NCI-H187 (cell line): ENCODE measurements at places on chromosomes 1 and 21.

- no peak for DNase-seq
These were observed 14.4 kb upstream of the FCRL5 start for GRCh38 chr1:157566484-157567300.

GRCh38 chr1:245091171-245091621 is 63.6 kb upstream of the KIF26B start:
- DNase-seq, result no peak

DNA sequence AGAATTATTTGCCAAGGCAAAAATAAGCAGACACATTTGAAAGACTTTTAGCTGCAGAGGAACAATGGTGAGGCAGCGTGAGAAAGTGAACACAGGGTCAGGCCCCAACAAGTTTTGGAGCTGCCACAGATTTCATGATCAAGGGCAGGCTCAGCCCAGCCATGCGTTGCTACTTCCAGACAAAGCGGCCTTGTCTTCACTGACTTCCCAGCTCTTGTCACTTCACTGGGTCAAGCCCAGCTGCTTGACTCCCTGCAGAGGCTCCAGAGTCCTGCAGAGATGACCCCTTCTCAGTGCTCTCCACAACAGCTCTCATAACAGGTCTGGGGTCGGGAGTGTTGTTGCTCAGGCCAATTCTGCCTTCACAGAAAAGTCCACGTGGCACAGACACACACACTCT is 35.8 kb downstream of the HHAT start:
- DNase-seq, result no peak

DNA sequence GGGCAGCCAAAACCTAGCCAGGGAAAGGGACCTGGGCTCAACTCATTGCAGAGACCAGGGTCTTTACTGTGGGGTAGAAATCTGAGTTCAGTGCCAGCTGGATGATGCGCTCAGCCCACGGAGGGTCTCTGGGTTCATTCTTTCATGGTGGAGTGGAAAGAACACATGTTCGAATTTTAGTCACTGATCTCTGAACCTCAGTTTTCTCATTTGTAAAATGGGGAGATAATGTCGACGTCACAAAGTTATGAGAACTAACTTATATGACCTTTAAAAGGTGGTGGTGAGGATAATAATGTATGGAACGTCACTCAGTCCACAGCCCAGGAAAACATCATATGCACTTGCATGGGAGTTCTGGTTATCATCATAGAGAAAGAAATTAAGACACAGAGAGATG is 1.2 kb upstream of the TAL1 start:
- DNase-seq, result no peak

GRCh38 chr1:186502087-186502486 is 41.2 kb upstream of the PDC start:
- no peak for DNase-seq

- DNase-seq, result no peak
These were observed 4.5 kb downstream of the TOMM20 start for GRCh38 chr1:235124111-235124510.

GRCh38 chr1:217332431-217333065 is 298.3 kb downstream of the GPATCH2 start:
- DNase-seq, result no peak

- DNase-seq, result peak; percentile 97
These were observed 4.6 kb downstream of the KLHDC8A start for GRCh38 chr1:205351984-205352713.

DNA sequence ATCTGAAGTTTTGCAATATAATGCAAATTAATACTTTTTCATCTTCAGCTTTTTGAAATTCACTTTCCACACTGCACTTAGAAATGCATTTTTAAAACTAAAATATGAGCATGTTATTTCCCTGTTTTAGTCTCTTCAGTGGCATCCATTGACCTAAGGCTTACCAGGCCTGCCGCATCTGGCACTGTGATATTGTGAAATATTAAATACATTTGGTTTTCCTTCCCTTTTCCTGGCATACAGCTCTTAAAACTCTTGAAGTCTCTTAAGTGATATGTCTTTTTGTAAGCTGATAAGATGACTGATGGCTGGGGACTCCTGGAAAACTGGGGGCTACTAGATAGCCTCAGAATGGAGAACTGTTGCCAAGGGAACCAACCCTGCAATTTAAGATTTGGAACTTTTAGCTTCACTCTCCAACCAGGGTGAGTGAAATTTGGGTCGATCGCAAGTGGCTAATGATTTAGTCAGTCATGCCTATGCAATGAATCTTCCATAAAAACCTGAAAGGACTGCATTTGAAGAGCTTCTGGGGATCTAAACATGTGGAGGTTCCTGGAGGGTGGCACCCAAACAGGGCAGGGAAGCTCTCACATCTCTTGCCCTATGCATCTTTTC is 75.5 kb upstream of the PDC start:
- no peak for DNase-seq

GRCh38 chr1:214108097-214108446 is 120.3 kb downstream of the PROX1 start:
- no peak for DNase-seq

- DNase-seq, result no peak
These were observed 28.3 kb upstream of the LY9 start for GRCh38 chr1:160767395-160768294.

DNA sequence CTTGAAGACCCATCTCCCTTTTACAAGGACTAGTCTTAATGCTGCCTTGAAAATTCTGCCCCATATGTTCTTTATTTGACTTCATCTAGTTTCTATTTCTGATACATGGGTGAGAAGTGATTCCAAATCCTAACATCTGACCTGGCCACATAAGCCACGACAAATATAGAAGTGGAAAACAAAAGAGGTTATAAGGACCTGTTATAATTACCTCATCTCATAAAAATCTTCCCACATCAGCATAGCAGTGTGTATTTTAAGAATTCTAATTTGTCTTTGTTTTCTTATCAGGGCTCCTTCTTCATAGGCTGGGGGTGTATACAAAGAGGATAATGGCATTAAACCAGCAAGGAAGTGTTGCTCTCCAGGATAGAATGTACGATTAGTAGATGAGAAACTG is 1007.4 kb downstream of the TTLL7 start:
- DNase-seq, result no peak

DNA sequence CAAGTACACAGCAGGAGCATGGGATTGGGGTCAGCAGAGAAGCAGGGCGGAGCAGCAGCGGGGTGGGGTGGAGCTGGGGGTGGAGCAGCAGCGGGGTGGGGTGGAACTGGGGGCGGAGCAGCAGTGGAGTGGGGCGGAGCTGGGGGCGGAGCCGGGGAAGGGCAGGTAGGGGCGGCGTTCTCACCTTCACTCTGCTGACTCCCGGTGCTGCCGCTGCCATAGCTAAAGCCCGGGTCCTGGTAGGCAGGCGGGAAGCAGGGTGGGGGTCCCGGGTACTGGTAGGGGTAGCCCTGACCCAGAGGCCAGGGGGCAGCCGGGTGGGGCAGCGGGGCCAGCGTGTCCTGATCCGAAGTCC is 6.7 kb downstream of the TAS1R3 start:
- no peak for DNase-seq

DNA sequence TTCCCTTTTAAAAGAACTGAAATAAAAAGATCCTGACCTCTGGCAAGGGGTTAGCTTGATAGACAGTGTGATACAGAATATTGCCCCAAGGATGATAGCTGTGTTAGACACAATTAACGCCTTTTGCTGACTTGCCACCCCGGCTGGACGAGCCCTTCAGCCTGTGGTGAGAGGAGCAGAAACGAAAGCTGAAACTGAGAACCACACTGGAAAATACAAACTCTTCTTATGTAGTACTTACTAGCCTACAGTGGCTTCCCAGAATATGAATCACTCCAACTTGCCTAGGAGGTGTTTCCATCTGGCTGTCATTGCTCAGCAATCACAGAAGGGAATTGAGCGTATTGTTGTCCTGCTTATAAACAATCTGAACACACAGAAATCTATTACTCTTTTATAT is 22.9 kb downstream of the SAMSN1 start:
- no peak for DNase-seq

DNA sequence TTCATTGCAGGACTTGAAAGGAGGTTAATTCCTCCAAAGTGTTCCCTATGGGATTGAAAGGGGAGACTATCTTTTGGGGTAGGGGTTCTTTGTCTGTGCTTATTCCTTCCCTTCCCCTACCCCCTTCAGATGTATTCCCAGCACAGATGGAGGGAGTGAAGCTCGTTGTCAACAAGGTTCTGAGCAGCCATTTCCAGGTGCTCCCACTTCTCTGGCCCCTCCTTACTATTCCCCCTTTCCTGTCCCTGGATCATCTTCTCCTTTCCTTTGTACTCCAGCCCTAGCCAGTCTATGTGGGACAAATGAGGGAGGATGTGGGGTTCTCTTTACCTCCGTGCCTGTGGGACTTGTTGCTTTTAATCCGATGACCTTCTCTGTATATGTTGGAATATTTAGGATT is 899 bp downstream of the TOMM40L start:
- DNase-seq, result no peak

GRCh38 chr1:113391649-113392271 is 1.4 kb downstream of the MAGI3 start:
- DNase-seq, result peak; percentile 22

- DNase-seq, result no peak
These were observed 62.6 kb downstream of the ZBTB18 start for GRCh38 chr1:244113532-244114320.

DNA sequence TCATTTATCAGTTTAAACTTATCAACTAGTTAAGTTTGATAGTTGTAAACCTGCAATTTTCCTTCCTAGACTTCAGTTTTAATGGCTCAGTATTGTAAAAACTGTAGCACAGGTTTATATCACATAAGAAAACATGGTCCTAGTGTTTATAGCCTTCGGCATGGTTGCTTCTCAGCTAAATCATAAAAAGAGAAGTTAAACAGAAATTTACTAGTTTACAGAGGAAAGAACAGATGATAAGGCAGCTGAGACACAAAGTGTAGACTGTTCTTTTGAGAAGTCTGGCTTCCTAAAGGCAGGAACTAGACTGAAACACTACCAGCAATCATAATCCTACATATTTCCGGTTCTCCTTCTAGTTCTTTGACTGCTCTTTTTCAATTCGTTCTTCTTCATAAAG is 39.8 kb downstream of the WNT2B start:
- DNase-seq, result no peak

- DNase-seq, result no peak
These were observed 21.6 kb upstream of the PCP4 start for GRCh38 chr21:39845571-39846130.

- DNase-seq, result no peak
These were observed 8.2 kb upstream of the IL22RA1 start for GRCh38 chr1:24151175-24151533.

GRCh38 chr1:156807627-156808026 is 9.0 kb downstream of the SH2D2A start:
- DNase-seq, result no peak

DNA sequence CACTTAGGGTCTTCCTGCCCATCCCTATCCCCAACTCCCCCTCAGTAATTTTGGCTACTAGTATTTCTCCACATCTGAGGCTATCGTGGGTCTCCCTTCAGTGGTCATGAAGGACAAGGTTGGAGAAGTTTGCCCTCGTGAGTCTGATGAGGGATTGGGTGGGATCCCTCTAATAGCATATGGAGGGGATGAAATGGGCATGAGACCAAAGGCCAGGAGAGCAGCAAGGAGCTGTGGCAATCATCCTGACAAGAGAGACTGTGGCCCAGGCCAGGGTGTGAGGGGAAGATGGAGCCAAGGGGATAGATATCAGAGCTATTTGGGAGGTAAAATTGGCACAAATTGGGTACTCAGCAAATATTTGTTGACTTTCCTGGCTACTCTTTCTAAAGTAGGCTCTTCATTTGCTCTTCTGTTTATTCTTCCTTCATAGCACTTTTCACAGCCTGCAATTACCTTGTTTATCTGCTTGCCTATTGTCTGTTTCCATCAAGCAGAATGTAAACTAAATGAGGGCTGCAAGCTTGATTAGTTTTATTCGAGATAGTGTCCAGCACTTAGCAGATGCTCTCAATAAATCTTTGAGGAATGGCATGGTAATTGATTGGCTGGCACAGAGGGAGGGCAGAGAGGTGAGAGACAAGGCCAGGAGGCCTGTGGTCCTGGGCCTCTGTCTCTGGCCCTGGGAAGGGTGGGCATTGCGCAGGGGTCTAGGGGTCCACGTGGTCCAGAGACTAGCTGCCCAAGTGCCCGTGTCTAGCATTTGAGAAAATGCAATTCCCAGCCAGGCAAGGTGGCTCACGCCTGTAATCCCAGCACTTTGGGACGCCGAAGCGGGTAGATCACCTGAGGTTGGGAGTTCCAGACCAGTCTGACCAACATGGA is 1.5 kb upstream of the PLK3 start:
- DNase-seq, result no peak

GRCh38 chr1:72281637-72282270 is 585 bp downstream of the NEGR1 start:
- DNase-seq, result peak; percentile 6

- DNase-seq, result no peak
These were observed 8.4 kb downstream of the YBX1 start for GRCh38 chr1:42690477-42691156.

DNA sequence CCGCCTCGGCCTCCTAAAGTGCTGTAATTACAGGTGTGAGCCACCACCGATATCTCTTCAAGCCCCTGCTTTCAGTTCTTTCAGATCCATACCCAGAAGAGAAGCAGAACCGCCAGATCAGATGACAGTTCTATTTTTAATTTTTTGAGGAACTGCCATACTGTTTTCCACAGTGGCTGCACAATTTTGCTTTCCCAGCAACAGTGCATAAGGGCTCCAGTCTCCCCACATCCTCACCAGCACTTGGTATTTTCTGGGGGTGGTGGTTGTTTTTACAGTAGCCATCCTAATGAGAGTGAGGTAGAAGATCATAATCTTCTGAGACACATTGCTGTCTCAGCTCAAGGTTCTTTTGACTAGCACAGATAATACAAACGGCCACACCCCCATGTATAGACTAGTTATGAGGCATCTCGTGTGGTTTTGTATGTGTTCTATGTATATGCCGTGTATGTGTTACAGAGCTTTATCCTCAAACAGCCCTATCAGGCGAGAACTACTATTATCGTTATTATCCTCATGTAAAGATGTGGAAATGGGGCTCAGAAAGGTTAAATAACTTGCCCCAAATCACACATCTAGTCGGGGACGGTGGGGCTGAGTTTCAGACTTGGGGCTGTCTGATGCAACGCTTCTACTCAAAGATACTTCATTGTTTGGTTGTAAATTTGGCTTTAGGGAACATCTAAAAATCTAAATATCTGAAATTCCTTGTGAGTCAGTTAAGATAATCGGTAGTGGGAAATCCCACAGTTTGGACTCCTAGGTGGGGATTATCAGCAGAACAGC is 12.0 kb downstream of the FHAD1 start:
- DNase-seq, result no peak

GRCh38 chr21:32772281-32773047 is 909 bp upstream of the PAXBP1 start:
- DNase-seq, result no peak

DNA sequence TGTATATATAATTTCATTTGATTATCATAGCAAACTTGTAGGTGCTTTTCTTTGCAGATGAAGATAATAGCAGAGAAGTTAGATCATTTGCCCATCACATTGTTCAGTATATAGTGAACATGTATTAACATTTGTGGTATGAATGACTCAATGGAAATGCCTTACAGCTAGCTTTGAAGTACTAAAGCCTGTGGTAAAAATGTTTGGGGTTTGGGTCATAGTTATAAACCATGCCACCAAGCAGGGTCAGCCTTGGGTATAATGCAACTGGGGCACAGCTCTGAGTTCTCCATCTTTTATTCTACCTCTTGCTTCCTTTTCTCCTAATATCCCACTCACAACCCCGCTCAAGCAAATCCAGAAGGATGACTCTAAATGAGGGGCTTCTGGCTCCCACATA is 141.6 kb downstream of the KCNT2 start:
- DNase-seq, result no peak

- no peak for DNase-seq
These were observed 35.3 kb downstream of the RERE start for GRCh38 chr1:8782001-8782620.

- DNase-seq, result no peak
These were observed 112.2 kb downstream of the BRINP2 start for GRCh38 chr1:177282976-177283375.
